ENCODE measurements at places on chromosomes 7 and 10.

GRCh38 chr10:113967126-113967525, 76.5 kb upstream of the ADRB1 start:
- no peak for DNase-seq

- no peak for DNase-seq
These were observed 54.7 kb upstream of the VWC2 start for GRCh38 chr7:49718760-49719159.

GRCh38 chr7:6423942-6424701, 23.6 kb downstream of the DAGLB start:
- no peak for DNase-seq

DNA sequence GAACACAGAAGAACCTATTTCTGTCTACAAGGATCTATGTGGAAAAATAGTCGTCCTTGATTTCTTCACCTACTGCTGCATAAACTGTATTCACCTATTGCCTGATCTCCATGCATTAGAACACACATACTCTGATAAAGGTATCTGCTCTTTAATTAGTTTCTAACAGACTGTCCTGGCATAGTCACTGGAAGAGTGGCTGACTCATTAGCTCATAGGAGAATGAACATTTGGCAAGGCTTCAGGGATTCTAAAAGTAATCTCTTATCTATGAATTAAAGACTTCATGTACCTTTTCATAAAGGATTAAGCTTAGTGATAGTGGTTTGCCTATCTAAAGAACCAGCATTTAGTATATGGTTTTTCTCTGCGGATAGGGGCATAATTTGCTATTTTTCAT, 4.1 kb downstream of the NHLRC2 start:
- DNase-seq, result no peak

DNA sequence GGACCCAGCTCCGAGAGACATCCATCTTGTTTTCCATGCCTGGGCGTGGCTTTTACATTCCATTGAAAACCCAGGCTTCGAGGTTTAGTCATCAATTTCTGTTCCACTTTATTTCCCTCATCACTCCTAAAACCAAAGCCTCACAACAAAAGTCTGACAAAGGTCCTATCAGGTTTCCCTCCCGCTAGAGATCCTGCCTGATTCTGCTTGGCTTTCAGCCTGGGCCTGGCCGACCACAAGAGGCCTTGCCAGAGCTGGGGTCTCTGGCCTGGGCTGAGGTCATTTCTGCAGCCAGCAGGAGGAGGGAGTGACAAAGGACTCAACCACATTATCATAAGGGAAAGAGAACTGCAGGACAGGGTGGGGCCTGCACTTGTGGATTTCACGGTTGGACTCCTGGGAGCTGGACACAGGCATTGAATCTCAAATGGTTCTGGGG, 167.0 kb downstream of the FANK1 start:
- DNase-seq, result no peak

- no peak for DNase-seq
These were observed 283.7 kb downstream of the ZEB1 start for GRCh38 chr10:31602541-31603234.

DNA sequence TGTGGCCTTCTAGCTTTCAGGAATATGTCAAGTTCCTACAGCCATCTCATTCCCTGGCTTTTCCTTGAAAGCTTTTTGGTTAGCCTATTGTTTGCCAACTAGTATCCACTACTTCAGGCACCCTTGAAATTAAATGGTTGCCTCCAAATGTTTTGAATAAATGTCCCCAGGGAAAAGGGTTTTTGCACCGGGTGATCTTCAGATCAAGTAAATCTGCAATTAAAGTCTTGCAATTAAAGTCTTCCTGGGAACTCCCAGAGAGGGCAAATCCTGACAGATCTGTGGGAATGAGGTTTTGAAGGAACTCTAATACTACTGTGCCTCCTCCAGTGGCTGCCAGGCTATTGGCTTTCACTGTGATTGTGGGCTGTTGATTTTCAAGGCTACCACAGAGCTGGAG, 17.7 kb upstream of the ZNRF2 start:
- DNase-seq, result no peak

DNA sequence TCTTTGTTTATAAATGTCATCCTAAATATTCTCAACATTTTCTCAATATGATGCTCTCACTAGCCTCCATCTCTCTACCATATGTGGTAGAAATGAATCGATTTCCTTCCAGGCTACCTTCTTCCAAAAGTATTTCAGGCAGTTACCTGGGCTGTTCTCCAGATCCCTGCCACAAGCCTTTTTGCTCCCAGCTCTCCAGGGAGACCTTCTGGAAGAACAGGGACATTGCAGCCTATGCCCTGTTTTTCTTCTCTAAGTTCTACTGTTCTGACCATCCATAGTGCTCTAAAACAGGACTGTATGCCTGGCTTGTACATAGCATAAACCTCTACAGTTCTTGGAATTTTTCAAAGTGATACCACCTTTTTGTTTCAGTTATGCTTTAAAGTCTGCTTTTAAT, 552.8 kb downstream of the ANKRD7 start:
- DNase-seq, result no peak

DNA sequence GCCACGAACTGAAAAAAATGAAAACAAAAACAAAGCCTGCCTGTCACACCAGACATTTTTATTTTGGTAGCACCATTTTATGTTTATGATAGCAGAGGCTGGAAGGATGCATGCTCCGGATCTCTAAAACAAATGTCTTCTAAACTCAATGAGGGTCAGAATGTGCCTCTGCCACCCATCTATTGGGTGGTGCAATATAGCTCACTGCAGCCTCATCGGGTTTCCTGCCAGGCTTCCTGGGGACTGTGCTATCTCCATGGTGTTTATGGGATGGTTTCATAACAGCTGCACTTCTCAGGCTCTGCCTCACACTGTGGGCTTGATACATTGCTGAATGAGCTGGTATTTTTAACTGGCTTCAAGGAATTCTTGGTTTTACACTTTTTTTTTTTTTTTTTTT, 94.4 kb downstream of the ITIH5 start:
- no peak for DNase-seq

DNA sequence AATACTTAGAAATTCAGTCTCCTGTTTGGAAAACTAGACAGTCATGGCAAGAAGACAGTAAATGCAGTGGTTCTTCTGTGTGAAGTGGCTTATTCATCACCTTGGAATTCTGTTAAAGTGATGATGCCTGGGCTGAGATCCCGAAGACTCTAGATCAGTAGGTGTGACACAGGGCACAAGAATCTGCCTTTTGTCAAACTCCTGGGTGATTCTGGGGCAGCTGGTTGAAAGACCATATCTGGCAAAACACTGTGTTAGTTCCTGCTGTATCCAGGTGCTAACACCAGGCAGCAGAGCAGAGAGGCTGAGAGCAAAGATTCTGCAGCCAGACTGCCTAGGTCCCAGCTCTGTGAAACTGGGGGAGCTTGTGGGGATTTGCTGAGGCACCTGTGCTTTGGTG, 26.5 kb downstream of the MRC1 start:
- DNase-seq, result no peak

- no peak for DNase-seq
These were observed 317.7 kb downstream of the CAMK1D start for GRCh38 chr10:12667052-12667451.

DNA sequence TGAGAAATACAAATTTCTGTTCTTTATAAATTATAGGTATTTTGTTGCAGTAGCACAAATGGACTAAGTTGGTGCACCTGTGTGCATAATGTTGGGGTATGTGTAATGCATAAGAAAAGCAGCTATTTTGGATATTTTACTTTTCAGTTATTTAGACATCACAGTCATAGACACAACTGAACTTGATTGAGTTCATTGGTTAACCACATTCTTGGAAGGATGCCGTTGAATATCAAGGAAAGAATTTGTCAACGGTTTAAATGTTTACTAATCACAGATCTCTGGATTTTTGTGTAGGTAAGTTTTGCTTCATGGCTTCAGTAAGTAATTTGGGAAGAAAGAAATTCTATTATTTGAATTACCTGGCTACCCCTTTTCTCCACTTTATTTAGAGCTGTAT, 4.1 kb downstream of the OTUD1 start:
- no peak for DNase-seq

- no peak for DNase-seq
These were observed 124.5 kb downstream of the AHR start for GRCh38 chr7:17422966-17423365.

- no peak for DNase-seq
These were observed 42.2 kb upstream of the PDGFA start for GRCh38 chr7:561631-562373.

- DNase-seq, result no peak
These were observed 91.5 kb upstream of the THSD7A start for GRCh38 chr7:11923376-11923930.

DNA sequence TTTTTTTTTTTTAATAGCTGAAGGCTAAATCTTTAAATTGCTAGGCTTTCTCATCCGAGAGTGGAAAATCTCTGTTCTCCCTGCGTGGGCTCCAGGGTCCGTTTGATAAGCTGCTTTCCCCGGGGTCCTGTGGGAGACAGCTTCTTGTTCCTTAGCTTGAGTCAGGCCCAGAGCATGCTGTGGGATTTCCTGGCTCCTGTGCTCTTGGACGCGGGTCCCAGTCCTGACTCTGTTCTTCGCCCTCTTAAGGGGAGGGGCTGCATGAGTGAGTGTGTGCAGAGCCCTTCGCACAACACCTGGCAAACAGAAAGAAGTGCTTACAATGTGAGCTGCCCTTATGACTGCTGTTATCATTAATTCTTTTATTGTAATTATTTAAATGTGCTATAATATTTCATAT, 133.5 kb downstream of the TACC2 start:
- DNase-seq, result no peak

GRCh38 chr10:79280956-79281355, 66.3 kb upstream of the PPIF start:
- no peak for DNase-seq

DNA sequence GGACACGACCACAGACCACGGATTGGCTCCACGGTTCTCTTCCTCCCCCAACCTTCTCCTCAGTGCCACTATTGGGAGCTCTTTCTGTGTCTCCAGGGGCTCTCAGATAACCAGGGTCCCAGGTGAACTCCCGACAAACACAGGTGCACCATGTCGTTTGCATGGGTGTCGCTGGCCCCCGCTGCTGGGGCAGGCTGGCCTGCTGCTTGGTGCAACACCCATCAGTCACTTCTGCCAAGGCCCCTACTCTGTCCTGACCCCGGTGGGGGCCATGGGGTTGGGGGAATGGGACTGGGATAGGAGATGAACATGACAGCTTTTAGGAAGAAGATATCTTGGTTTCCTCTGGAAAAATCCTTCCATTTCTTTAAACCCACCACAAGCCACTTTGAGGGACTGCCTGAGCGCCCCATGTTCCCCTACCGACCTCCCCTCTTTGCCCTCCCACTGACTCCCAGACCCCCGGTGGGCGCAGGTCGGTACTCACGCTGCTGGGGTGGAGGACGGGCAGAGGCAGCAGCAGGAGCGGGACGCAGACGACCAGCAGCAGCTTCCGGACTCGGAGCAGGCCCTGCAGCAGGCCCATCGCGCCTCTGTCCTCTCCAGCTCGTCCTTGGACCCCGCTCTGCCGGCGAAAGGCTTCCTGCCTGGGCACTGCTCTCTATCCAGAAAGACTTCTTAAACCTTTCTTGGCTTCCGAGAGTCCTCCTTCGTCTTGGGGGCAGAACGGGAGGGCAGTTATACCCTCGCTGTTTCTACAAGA, 894 bp downstream of the SLC13A4 start:
- no peak for DNase-seq

DNA sequence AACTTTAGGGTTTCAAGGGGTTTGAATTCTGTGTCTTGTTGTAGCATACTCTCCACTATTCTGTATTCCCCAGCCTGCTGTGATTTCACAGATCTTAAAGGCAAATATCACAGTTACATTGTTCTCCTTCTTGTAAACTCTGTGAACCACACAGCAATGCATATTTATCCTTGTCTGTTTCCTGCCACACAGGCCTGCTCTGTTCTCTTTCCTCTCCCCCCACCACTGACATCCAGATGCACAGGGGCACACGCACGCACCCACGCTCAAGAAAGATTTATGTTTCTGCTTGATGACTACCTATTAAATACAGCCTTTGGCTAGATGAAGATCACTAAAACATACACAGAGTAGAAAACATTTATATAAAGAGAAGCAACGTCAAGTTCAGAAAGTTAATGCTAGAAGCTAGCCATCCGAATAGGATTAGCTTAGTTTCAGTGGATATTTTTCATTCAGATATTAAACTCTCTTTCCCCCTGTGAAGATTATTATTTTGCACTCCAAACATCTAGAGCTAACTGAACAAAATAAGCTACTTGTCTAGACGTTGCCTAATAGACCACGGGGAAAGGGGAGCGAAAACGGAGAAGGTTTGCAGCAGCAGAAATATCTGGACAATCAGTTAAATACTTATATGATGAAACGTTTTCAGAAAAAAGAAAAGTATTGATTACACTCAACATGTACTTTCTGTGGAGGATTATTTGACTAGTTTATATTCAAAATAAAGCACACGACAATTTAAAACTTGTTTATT, 193.1 kb upstream of the SEMA3C start:
- DNase-seq, result no peak

DNA sequence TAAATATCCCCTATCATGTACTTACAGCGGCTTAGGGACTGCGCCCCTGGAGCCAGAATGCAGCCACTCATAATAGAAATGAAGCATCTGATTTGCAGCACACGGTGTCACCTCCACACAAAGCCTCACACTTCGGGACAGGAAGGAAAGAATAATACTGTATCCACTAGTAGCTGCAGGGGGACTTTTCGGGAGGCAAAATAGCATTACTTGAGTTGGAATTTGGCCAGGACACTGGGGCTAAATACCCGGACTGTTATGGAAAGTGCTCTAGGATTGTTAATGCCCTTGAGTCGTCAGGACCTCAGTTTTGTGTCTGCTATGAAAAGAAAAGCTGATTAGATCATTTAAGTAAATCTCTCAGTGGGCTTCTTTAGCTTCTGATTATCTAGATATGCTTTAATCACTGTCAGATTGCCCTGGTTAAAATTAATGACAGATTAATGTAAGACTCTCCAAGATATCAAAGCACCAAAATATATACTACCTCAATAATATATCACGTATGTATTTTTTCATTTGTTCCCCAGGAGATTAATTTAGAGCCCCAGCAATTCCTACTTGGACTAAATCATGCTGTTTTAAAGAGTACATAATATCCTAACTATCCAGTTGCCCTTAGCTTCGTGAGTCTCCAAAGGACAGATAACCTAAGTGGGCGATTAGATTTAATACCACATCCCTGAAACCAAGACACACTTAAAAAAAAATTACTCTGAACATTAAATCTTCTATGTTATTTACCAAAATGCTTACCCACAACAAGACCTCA, 173.0 kb upstream of the NEBL start:
- DNase-seq, result no peak

DNA sequence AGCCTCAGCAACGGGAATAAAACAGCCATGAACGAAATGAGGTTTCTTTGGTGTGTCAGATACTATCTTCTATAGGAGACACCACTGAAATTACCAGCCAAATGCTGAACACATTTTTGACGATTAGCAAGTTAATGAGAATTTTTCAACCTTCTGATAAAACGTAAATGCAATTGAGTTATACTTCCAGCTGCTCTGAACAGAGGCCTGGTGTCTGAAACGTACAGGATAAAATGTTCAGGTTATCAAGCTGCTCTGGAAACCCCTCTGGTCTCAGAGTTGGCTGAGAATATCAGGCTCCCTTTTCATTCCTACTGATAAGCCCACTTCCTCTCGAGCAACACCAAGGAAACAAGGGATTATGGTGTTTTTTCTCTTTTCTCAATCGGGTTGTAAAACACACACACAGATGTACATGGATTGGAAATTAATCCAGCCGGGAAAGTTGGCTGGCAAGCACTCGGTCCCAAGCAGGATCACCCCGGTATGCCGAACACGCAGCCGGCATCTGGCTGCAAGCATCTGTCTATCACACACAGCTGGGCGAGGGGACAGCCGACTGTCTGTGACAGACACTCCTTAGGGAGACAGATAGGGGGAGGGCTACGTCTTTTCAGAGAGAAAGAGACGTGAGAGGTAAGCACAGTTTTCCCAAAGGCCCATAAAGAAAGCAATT, 171.8 kb downstream of the PRKAG2 start:
- DNase-seq, result no peak

- no peak for DNase-seq
These were observed 539.9 kb upstream of the C7orf33 start for GRCh38 chr7:148050492-148051158.

Measured in stimulated activated CD8-positive, alpha-beta memory T cell treated with anti-CD3 and anti-CD28 coated beads, Interleukin-15, amount 100 ng/mL, for 24 hours (primary cell).